ENCODE measurements at places on chromosomes 2 and 18.

GRCh38 chr18:79413025-79413424, 17.3 kb downstream of the NFATC1 start:
- DNase-seq = no peak

DNA sequence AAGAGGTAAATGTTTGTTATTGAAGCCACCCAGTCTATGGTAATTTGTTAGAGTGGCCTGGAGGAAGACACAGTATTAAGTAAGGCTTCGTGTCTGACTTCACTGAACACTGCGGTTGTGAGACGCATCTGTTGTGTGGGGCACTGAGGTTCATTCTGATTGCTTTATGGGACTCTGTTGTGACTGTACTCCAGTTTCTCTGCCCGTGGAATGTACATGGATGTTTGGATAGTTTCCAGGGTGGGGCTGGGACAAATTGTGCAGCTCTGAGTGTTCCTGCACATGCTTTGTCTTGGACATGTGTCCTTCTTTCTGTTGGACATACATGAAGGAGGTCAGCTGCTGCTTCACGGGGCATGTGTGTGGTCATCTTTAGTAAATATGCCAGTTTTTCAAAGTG, 58.6 kb downstream of the ODC1 start:
- no peak for DNase-seq

GRCh38 chr2:81213598-81213997, 909.0 kb upstream of the LRRTM1 start:
- no peak for DNase-seq

- no peak for DNase-seq
Measured at GRCh38 chr2:172210599-172210998, 107.9 kb upstream of the DLX2 start.

- no peak for DNase-seq
Measured at GRCh38 chr18:7388741-7389140, 157.9 kb downstream of the LRRC30 start.

- DNase-seq = no peak
Measured at GRCh38 chr18:76264876-76265250, 230.2 kb downstream of the ZNF516 start.

- no peak for DNase-seq
Measured at GRCh38 chr2:200767111-200767885, 44.4 kb upstream of the BZW1 start.

GRCh38 chr18:78957140-78957539, 22.5 kb upstream of the SALL3 start:
- DNase-seq = no peak

DNA sequence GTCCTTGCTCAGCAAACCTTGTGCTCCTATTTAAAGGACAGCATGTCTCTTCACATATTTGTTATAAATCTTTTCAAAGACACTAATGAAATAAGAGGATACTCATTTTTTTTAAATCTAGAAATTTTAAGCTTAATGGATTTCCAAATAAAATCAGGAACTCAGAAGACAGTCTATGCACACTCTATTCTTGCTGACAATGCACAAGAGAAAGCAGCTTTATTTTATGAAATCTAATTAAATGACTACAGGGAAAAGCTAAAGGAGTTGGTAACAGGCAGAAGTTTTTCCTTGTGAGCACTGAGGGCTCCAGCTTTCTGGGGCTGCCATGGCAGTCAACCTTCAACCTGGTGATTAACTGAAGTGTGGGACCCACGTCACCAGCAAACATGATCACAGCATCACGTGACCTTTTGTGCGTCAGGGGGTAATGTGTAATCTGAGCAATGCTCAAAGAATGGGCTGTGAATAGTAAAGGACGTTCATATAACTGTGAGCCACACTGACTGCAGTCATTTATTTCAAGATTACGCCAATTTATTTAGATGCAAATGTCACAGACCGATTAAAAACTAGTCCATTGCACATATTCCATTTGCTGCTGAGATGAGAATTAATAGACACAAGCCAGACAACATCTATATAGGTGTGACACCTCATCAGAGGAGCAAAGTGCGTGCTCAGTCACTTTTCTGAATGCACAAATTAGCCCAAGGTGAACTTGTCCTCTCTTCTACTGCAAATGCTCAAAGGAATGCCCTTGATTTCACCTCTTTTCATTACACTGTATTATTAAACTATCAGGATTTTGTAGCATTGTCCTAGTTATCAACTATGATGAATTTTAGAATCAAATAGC, 11.6 kb upstream of the DNER start:
- no peak for DNase-seq

GRCh38 chr2:19225126-19225525, 133.3 kb downstream of the OSR1 start:
- DNase-seq = no peak

- no peak for DNase-seq
Measured at GRCh38 chr18:33755931-33756560, 178.0 kb downstream of the ASXL3 start.

GRCh38 chr2:120258196-120258595, 5.5 kb downstream of the RALB start:
- DNase-seq = no peak

- DNase-seq = no peak
Measured at GRCh38 chr2:182636699-182637098, 79.4 kb upstream of the DNAJC10 start.

All from GM19239 (cell line).